ENCODE measurements at places on chromosomes 4 and X.

DNA sequence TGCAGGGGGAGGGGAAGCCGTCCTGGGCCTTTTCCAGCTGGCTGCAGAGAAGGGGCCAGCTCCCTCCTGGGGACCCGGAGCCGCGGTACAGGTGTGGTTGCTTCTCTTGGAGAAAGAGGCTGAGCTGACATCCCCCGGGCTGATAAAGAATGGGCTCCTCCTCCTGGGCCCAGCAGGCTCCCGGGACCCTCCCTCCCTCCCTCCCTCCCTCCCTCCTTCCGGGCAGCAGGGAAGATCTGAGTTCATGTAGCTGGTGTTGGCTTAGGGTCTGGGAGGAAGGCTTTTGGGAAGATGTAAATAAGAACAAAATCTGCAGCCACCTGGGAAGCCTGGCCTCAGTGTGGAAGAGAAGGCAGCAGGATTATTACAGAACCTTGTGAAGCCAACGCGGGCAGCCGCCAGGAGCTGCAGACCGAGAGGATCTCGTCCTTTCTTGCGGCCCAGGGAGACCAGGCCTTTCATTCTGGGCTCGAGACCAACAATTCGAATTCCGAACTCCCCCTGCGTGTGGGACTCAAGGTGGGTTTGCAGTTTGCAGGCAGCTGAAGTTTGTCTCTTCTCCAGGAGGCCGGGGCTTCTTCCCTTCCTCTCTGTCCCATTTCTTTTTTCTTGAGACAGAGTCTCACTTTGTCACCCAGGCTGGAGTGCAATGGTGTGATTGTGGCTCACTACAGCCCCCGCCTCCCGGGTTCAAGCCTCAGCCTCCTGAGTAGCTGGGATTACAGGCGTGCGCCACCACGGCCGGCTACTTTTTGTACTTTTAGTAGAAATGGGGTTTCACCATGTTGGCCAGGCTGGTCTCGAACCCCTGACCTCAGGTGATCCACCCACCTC, at the start of gene PLCXD1:
Gene PLCXD1, plus strand, starts transcription at position 216 of the 834 bp plus-strand sequence. CDS start 2,807 bp downstream, outside the sequence.
- DNase-seq = peak; percentile 59

GRCh38 chr4:48554606-48555005, 64.6 kb downstream of the ZAR1 start:
- DNase-seq = no peak

DNA sequence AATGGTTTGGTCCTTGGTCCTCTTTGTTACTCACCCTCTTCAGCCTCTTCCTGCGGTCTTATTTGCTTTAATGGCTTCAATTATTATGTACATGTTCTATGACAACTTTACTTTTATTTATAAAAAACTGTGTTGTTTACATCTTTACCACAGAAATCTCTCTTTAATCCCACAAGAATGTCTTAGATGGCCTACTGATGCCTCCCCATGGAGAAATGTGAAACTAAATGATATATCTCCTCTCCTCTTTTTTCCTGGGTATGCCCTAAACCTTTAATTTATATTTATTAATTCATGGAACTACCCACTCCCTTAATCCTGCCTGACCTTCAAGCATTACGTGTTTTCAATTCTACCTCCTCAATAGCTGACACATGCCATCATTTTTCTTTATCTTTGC, 573.2 kb downstream of the CENPC start:
- DNase-seq = no peak

DNA sequence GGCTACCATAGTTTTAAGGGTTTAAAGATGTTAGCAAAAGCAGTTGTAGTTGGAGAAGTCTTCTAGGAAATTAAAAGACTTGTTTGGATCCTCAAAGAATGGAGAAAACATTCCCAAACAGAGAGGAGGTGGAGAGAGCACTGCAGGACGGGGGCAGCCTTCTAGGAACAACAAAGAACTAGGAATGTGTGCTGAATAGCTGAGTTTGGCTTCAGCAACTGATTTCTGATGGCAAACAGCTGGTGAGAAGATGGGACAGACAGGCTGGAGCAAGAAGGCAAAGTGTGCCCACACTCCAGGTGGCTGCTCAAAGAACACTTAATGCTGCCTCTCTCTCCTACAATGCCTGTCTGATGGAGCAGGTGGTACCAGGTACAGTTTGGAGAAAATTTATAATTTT, 1331.1 kb downstream of the ADGRL3 start:
- no peak for DNase-seq

GRCh38 chr4:79043138-79043537, 103.9 kb upstream of the PAQR3 start:
- DNase-seq = no peak

All from hepatic stellate cell (primary cell).